ENCODE measurements at places on chromosomes 3 and 15.

- no peak for DNase-seq
Observed at GRCh38 chr3:111737706-111738086, 121.4 kb upstream of the PHLDB2 start.

DNA sequence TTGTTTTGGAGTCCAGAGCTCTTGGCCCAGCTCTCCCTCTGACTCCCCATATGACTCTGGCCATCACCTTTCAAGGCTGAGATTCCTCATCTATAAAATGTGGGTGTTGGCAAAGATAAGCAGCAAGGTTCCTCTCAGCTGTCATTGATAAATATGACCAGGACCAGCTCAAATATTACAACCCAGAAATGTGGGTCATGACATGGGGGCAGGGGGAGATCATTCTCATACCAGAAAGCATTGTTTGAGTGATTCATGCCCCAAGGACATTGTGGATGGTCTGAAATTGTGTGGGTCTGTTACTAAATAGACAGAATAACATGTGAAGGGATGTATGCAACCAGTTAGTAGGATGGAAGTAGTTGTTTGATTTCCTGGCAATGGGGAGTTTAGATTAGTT is 13.9 kb downstream of the UPK1B start:
- no peak for DNase-seq

DNA sequence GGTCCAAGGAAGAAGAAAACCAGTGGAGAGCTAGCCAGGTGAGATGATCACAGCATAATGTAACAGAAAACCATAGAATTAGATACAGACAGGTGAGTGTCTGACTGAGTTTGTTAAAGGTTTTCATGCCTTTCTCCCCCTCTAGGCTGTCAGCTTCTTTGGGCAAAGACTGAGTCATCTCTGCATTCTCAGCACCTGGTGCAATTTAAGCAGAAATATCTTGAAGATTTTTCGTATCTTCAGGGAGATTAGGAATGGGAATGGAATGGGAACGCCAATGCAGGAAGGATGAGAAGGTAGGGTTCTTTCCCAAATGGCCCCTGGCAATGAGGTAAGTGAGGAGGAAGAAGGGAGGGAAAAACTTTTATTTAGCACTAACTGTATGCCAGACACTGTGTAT is 122.0 kb upstream of the SLC7A14 start:
- DNase-seq = no peak

DNA sequence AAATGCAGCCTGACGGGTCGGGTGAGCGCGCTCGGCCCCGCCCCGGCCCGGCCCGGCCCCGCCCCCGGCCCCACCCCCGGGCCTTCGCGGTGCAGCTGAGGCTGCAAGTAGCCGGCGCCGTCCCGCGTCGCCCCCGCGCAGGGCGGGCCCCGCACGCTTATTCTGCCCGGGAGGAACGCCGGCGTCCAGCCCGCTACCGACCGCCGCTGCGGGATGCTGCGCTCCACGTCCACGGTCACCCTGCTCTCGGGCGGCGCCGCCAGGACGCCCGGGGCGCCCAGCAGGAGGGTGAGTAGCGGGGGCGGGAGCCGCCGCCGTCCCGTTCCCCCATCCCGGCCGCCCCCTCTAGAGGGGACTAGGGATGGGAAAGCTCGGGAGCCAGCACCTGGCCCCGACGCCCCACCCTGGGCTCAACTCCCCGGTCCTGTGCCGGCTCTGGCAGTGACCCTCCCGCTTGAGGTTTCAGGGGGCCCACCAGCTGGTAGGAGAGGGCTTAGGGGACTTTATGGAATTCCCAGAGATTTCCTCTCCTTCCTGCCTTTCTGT is at the start of gene MYZAP:
TSS of gene MYZAP (plus strand) at position 83 of the 546 bp plus-strand sequence. CDS start at position 214, 131 bp downstream.
- DNase-seq = peak; percentile 53

DNA sequence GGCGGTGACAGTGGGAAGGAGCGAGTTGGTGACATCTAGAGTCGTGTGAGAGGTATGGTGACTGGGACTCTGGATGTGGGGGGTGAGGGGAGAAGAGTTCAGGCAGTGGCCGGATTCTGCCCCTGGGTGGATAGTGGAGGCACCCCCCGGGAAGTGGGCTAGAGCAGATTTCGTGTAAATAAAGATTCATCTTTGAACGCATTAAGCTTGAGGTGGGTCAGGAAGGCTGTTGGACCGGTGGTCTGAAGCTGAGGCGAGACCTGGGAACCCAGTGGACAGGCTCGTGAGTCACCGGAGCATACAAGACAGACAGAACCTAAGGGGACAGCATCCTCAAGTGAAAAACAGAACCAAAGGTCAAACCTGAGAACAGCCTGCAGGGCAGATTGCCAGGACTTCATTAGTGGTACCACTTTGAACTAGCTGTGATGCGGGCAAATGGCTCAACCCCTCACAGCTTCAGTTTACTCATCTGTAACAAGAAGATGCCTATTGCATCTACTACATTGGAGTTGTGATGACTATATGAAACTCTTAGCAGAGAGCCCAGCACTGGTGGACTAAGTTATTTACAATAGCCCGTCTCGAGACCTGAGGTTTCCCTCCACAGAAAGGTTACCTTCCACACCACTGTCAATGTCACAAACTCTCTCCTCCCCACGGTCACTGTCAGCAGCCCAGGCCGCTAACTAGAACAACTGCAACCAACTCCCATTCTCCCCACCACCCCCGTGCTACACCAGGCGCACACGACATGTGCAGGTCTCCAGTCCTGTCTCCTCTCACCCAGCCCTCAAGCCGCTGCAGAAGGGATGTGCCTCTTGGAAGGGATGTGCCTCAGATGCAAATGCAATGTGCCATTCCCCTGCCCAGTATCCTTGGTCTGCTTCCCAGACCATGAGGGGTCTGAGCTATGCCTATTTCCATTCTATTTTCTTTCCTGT is 901 bp upstream of the CLN6 start:
- peak; percentile 36 for DNase-seq

DNA sequence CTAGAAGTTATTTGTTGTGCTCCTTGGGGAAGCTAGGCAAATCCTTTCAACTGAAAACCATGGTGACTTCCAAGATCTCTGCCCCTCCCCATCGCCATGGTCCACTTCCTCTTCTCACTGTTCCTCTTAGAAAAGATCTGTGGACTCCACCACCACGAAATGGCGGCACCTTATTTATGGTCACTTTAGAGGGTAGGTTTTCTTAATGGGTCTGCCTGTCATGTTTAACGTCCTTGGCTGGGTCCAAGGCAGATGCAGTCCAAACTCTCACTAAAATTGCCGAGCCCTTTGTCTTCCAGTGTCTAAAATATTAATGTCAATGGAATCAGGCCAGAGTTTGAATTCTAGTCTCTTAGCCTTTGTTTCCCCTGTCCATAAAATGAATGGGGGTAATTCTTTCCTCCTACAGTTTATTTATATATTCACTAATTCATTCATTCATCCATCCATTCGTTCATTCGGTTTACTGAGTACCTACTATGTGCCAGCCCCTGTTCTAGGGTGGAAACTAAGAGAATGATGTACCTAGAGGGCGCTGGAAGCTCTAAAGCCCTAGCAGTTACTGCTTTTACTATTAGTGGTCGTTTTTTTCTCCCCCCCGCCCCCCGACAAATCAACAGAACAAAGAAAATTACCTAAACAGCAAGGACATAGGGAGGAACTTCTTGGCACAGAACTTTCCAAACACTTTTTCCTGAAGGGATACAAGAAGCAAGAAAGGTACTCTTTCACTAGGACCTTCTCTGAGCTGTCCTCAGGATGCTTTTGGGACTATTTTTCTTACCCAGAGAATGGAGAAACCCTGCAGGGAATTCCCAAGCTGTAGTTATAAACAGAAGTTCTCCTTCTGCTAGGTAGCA is 657 bp downstream of the PATL2 start:
- peak; percentile 87 for DNase-seq

- DNase-seq = no peak
Observed at GRCh38 chr3:26132942-26133341, 343.1 kb downstream of the OXSM start.

- DNase-seq = no peak
Observed at GRCh38 chr3:153232851-153233271, 70.8 kb downstream of the RAP2B start.

GRCh38 chr3:5768281-5768945 is 580.9 kb downstream of the EDEM1 start:
- DNase-seq = no peak

GRCh38 chr3:136577791-136578190 is 174.4 kb downstream of the STAG1 start:
- peak; percentile 35 for DNase-seq

GRCh38 chr3:126476166-126477060 is 722 bp upstream of the ZXDC start:
- DNase-seq = peak; percentile 60

GRCh38 chr3:147015334-147015733 is 391.0 kb downstream of the ZIC4 start:
- DNase-seq = no peak

Measured in hematopoietic multipotent progenitor cell treated with erythropoietin and hydrocortisone succinate and interleukin-3 and kit ligand, for 4 days (in vitro differentiated cells).